ENCODE measurements at places on chromosomes 12 and 14.
A peak's percentile ranks its signal among the peaks of the same experiment; 100 is the strongest.

DNA sequence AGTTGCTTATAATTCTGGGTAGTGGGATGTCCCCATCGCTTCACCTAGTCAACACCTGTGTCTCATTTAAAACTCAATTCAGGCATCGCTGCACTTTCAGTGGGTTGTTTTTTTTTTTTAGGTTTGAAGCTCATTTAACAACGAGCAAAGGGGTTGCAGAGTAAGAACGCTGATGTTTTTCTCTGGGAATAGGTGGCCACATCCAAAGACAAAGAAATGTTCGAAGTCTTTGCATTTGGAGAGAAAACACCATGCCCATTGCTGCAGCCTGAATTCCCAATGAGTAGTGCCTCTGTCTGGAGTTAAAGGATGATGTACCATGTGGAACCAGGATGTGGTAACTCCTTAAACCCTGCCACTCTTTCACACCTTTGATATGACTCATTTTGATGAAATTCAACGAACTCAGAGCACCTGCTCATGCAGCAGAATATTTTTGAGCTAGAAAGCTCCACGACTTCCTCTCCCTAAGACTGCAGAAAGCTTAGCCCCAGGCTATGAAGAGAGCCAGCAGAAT, 35.1 kb upstream of the BATF start:
- DNase-seq: no peak

- no peak for DNase-seq
Observed at GRCh38 chr12:108043286-108043685, 85.8 kb upstream of the WSCD2 start.

DNA sequence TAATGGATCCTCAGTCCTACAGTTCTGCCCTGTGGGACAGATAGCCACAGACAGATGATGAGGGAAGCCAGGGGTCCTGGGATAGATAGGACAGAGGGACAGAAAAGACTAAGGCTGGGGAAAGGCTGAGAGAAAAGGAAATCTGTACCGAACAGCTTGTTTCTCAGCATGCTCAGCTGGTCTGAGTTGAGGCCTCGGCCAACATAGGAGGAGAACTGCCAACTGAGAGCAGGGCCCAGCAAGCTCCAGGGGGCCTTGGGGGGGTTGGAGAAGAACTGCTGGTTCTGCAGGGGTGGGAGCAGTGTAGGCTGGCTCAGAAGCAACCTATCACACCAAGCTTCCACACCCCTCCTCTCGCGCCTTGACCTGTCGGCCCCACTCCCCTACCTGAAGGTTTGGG, 10.1 kb downstream of the IL23A start:
- no peak for DNase-seq

DNA sequence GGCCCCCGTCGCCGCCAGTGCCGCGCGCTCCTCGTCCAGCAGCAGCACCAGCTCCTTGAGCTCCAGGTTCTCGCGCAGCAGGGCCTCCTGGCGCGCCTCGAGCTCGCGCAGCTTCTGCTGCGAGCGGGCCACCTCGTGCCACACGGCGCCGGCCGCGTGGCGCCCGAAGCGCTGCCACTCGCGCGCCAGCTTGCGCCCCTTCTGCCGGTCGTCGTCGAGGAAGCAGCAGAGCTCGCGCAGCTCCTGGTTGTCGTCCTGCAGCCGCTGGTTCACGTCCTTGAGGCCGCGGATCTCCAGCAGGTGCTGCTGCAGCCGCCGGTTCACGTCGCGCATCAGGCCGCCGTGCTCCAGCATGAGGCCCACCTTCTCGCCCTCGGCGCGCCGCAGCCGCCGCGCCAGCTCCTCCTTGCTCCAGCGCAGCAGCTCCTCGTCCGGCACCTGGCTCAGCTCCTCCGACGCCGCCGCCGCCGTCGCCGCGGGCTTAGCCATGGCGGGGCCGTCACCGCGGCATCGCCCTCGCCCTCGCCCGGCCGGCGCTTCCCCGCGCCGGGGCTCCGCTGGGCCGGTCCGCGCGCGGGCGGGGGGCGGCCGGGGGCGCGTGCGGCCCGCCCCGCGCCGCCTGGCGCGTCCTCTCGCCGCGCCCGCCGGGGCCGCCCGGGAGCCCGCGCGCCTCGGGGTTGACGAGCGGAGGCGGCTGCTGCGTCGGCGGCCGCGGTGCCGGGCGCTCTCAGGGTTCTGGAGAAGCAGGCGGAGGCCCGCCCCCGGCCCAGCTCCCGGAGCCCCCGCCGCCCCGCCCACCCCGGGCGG, at the start of gene CCDC85C:
Gene CCDC85C, minus strand, starts transcription at position 737 of the 807 bp plus-strand sequence. Its CDS starts 248 bp downstream, at position 489.
- no peak for DNase-seq

- peak; percentile 47 for DNase-seq
Observed at GRCh38 chr14:75515629-75515996, 6.7 kb upstream of the BATF start.
